Lung (tissue), 17 donors: ENCODE measurements at places on chromosomes 7 and 10.

DNA sequence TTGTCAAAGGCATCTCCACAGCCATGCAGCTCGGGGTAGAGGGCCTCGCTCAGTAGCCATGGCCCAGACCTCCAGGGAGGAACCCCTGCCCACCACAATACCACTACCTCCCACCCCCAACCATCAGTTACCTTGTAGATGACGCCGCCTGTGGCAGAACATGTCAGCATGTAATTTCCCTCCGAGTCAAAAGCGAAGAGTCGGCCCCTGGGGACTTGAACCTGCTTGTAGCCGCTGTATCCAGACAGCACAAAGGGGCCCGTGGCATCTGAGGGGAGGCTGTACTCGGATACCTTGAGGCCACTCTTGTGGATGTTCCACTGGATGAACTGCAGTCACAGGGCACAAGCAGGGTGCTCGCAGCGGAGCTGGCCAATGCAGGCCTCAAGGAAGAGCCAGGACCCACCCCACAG is 16.3 kb upstream of the CYREN start:
- no peak for DNase-seq

GRCh38 chr10:124991835-124992234 is 49.9 kb downstream of the ZRANB1 start:
- no peak for DNase-seq

- no peak for DNase-seq
These were observed 6.6 kb downstream of the RASGEF1A start for GRCh38 chr10:43260117-43260761.

GRCh38 chr7:5187605-5188004 is 2.4 kb upstream of the WIPI2 start:
- no peak for DNase-seq

DNA sequence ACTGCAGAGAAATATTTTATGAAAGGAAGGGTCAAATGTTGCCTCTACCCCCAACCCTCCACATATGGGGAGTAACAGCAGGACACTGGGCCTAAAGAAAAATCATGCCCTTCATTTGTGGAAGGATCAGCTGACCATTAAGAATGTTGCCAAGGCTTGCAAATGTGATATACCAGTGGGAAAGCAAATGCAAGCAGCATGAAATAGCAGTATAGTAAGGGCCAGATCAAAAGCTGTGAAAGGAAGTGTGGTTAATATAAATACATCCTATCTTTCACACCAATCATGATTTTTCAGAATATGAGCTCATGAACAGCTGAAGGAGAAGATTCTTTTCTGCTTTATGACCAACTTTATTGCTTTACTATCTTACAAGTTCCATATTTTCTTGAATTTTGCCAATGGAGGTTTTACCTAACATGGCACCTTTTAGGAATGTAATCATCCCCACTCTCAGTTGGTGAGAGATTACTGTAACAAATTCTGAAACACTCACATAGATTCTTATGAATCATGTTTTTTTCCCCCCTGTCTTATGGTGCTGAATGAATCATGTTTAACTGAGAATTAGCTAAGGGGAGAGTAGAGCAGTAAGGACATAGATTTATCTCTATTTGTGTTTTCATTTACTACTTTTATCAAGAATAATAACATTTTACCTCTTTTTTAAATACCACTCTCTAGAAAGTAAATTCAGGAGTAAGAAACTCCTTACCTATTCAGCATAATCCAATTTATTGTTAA is 12.1 kb upstream of the ATAD1 start:
- no peak for DNase-seq

DNA sequence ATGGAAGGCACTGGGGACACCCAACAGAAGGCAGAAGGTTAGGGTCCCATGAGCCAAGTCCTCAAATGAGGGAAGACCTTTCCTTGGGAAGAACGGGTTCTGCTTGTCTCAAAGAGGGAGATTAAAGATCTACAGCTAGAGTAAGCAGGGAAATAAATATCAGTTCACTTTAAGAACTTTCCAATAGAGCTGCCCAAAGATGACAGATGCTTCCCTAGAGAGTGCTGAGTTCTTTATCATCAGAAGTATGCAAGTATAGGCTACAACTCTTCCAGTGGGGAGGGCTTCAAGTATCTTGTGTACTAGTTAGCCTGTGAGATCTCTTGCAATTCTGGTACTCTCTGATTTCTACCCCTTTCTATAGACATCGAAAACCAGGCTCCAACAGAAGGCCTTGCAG is 39.4 kb downstream of the EMX2 start:
- no peak for DNase-seq

GRCh38 chr7:54697659-54698186 is 61.3 kb downstream of the SEC61G start:
- DNase-seq: no peak

DNA sequence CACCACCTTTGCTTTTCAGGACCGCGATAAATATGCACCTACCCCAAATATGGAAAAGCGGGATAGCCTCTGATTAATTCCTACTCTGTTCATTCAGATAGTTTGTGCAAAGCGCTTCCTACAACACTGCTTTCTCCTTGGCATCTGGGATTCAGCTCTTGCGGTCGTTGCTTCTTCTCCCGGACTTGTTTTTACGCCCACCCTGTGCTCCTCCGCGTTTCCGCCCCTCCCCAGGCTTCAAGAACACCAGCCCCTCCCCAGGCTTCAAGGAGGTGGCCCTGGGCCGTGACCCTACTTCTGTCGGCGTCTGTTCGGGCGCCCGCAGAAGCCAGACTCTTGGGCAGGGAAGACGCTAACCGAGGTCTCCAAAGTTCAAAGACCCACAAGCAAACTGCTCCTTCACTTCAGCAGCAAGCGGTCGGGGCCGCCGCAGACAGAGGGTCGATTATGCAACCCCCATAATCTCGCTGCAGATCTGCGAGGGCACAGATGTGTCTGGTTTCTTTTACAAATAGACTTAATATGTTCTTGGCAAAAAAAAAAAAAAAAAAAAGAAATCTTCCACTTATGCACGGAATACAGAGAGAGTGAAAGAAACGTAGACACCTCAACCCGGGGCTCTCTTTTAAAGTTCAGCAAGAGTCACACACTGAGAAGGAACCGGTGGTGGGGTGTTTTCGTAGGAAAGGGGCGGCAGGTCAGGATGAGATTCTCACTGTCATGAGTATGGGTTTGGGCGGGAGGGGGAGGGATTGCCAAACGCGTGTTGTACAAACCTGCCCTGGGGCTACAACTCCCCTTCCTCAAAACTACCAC is 1.9 kb downstream of the DLX5 start:
- peak; percentile 36 for DNase-seq

GRCh38 chr10:98778277-98778759 is 331.6 kb upstream of the HPS1 start:
- no peak for DNase-seq

DNA sequence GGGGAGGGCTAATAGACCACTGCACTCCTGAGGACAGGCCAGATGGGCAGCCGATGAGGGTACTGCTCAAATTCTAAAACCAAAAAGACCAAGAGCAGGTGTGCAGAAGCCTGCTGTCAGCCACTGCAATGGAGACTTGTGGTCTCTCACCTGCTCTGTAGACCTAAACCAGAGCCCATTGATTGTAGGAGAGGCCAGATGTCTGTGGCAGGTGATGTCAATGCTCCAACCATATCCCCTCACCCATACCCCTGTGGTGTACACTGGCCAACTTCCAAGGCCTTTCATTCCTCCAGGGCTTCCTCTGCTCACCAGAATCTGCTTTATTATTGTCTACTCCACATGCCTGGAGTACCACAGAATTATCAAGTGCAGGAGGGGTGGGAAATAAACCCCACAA is 116.9 kb upstream of the CHST15 start:
- no peak for DNase-seq

DNA sequence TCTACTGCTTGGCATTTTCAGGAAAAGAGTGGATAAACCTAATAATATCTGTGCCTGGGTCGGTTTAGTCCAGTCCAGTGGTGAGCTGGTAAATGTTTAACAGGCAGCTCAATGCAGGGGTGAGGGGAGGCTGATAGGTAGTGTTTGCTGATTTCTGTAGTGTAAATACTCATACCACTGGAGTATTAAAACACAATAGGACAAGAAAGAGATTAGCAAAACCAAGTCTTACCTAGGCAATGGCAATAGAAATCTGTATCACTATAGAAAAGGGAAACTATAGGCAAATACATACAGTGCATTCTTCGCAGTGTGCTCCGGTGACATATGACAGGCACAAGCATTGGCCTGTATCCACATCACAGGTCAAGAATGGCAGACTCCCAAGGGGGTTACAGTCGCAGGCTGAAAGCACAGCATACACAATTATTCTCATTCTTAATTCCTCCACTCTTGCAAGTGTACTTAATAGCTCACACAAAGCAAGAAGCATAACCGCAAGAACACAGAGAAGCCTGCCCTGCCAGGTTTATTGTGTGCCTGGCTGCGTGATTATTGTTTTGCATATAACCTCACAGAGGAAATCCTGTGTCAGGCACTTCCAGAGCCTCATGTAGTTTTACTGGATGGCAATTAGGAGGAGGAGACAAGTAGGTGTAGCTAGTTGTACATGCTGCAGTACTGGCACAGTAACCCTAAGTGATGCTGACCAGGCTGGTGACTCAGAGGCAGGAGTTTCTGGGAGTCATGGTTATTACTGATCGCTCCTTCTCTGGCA is 35.0 kb downstream of the LAMB4 start:
- DNase-seq: peak; percentile 57

DNA sequence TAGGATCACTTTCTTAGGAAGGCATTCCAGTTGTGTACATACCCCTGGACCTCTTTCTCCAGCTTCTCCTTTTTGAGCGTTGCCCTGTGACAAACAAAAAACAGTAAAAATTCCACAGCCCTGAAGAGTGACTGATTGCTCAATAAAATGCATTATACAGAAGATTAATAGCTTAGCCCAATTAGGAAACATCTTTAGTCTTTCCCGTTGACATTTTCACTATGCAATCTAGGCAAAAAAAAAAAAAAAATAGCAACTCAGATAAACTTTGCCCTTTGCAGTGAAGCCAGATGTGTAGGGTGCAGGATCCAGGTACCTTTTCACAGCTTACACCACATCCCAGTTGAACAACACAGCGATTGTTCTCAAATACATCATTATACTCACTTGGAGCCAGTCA is 17.9 kb downstream of the COL28A1 start:
- no peak for DNase-seq

DNA sequence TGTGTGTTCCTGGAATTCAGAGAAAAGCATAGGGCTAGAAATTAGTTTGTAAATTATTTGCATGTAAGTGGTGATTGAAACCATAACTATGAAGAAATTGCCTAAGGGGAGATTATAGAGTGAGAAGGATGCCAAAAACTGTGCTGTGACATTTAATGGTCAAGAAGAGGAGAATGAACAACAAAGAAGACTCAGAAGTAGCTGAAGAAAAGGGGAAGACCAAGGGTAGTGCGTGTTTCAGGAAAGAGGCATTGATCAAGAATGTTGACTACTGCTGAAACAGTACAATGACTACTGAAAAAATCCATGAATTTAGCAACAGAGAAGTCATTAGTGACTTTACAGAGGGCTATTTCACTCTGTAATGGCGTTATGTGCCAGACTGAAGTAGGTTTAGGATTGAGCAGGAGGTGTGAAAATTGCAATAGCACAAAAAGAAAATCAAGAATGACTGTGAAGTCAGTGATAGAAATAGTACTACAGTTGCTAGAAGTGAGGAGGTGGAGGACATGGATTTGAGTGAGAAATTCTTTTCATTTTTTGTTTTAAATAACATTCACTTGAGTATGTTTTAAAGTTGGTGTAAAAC is 28.9 kb upstream of the SAMD9L start:
- DNase-seq: no peak

DNA sequence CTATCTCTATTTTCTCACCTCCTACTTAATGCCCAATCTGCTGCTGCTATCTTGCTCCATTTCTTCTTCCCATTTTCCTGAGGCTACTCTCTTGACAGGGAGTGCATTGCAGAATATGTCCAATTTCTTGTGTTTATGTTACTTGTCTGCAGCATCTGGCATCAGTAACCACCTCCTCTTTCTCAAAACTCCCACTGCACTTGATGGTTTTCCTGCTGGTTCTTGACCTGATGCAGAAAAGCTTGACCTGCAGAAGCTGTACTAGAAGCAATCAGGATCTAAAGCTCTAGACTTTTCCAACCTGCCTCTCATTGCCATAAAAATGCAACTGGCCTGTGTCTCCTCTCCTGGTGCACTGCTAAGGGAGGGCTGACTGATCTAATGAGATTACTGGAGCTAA is 287.8 kb downstream of the ZEB1 start:
- no peak for DNase-seq

- DNase-seq: no peak
These were observed 26.7 kb downstream of the ZCWPW1 start for GRCh38 chr7:100401811-100402210.

GRCh38 chr10:70302292-70302691 is 18.5 kb upstream of the NPFFR1 start:
- DNase-seq: peak; percentile 92

GRCh38 chr10:117569610-117570390 is 27.3 kb downstream of the EMX2 start:
- no peak for DNase-seq

- DNase-seq: peak; percentile 75
These were observed 1002.9 kb upstream of the KCND2 start for GRCh38 chr7:119270045-119270464.

GRCh38 chr7:105876091-105876963 is at the start of gene ATXN7L1:
Gene ATXN7L1, minus strand, starts transcription at chr7:105876599. Its CDS starts 41 bp downstream, at chr7:105876558.
- DNase-seq: peak; percentile 99

DNA sequence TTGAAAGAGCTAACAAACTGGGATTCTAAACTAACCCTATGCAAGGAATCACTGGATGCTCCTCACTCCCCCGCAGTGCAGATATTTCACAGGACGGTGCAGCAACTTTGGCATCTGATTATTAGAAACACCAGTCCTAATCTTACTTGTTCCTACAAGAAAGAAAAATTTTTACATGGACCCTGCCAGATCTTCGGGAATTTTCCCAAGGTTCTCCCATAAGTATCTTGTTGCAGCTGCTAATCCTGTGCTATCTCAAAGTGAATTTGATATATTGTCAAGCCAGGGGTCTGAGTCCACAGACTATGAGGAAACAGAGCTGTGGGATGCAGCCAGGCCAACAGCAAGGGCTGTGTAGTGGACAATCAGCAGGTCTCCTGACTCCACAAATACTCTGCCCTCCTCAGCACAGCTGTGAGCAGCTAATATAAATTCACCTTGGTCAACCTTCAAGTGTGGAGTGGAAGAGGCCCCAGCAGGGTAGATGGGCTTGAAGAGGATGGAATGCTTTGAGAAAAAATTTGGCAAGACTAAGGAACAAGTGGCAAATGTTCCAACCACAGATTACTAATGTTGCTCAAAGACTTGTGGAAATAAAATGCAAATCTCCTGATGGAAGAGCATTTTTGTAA is 25.6 kb downstream of the VSTM4 start:
- peak; percentile 44 for DNase-seq

DNA sequence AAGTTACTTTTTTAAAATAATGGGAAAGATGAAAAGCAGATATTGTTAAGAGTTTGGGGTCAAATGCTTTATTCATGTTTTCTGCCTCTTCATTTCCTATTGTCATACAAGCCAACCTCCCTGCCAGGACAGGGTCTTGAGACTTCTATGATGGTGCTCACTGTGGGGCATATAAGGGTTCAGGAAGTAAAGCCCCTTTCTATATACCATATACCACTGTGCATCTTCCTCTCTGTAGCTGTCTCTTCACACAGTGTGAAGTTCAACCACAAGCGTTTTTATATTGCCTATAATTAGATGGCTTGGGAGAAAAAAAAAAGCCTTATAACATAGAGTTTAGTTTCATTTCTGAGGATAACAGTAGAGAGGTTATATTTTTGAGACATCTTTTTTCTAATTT is 389.8 kb upstream of the SORCS1 start:
- no peak for DNase-seq

GRCh38 chr7:65265933-65266519 is 107.6 kb upstream of the ZNF92 start:
- no peak for DNase-seq

- peak; percentile 42 for DNase-seq
These were observed 74.2 kb downstream of the MINPP1 start for GRCh38 chr10:87578842-87579401.
